ACHN (cell line): ENCODE measurements at places on chromosomes 1 and 21.

DNA sequence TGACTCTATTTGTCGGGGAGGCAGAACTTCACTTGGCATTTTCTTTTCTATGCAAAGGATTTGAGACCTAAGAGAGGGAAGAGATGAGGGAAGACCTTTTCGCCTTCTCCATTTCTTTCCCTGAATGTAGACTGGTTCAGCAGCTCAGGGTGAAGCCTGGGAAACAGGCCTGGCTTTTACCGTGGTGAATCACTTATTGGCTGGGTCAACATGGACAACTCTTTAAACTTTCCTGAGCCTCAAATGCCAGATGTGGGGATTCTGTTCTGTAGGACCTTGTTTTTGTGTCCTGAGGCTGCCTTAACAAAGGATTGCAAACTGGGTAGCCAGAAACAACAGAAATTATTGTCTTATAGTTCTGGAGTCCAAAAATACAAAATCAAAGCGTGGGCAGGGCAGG is 455.8 kb upstream of the VAMP3 start:
- no peak for DNase-seq

DNA sequence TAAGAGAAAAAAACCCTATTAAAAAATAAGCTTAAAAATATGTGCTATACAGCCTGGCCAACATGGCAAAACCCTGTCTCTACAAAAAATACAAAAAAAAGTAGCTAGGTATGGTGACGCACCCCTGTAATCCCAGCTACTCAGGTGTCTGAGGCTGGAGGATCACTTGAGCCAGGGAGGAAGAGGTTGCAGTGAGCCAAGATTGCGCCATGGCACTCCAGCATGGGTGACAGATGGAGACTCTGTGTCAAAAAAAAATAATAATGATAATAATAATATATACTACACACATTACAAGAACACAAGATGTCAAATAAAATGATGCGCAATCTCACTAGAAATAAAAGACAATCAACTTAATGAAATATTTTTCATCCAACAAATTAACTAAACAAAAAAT is 22.9 kb downstream of the NRDC start:
- DNase-seq: no peak

GRCh38 chr1:99560207-99561040 is 85.5 kb upstream of the PALMD start:
- no peak for DNase-seq

- no peak for DNase-seq
Measured at GRCh38 chr21:26199456-26199855, 28.9 kb upstream of the APP start.

GRCh38 chr1:61170328-61171238 is 88.2 kb downstream of the NFIA start:
- DNase-seq: peak; percentile 8

DNA sequence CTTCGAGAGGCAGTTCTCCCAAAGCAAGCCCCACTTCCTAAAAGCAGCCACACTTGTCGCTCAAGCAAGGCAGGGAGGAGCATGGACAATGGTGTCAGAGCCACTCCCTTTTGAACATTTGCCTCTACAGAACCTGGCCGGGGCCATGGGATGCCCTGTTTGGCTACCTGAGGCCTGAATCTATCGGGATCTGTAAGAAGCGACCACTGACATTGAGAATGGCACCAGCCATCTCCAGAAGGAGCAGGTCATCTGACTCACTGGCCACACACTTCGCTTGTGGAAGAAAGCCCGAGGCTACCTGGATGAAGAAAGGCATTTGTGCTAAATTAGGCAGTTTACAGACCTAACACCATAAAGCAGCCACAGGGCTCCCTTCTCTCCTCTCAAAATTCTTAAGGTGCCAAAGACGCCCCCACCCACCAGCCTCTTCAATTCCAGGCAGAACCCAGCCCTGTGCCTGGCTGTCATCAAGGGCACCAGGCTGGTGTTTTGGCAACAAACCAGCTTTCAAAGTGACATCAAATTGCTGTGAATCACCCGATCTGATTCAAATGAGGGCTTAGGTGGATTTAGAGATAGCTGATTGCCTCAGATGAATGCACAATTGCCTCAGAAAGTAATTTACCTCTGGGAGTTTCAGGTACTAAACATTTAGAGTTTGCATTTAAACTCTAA is 104.8 kb downstream of the ETS2 start:
- DNase-seq: no peak

GRCh38 chr1:43708002-43708410 is 670 bp downstream of the ST3GAL3 start:
- DNase-seq: peak; percentile 64

GRCh38 chr1:3063379-3064295 is 5.4 kb upstream of the PRDM16 start:
- DNase-seq: no peak

GRCh38 chr1:13702425-13703127 is 2.6 kb downstream of the PRDM2 start:
- DNase-seq: no peak

- DNase-seq: no peak
Measured at GRCh38 chr1:239872626-239873025, 219.1 kb upstream of the FMN2 start.

- no peak for DNase-seq
Measured at GRCh38 chr1:5840551-5841001, 151.6 kb downstream of the NPHP4 start.

DNA sequence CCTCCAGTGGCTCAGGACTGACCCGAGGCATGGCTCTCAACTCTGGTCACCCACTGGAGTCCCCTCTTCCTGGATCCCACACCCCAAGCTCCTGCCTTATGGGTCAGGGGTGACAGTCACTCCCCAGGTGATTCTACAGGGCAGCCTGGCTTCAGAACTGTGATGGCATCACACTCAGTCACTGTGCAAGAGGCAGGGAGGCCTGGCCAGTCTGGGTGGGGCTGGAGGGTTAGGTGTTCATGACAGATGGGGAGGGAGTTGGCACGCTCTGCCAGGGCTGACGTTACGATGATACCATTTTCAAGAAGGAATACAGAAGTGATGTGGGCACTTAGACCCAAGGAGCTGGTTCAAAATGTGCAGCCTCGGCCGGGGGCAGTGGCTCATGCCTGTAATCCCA is 25.2 kb upstream of the ABCG1 start:
- DNase-seq: no peak

GRCh38 chr1:113783254-113784103 is 24.2 kb upstream of the PHTF1 start:
- no peak for DNase-seq

GRCh38 chr1:21517161-21517589 is 8.0 kb downstream of the ALPL start:
- no peak for DNase-seq

DNA sequence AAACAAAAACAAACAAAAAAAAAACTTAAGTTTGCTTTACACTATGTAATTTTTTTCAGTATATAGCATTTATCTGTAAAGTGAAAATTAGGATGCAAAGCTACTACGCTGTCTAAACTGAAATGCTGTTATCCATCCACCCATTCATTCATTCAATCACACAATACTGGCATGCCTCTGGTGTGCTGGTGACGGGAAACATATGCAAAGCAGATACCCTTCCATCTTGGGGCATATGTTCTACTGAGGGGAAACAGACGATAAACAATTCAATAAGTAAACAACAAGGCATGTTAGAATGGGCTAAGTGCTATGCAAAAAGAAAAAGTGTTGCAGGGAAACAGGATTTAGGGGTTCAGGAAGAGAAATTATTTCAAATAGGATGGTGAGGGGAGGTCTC is 3.2 kb downstream of the CLSTN1 start:
- DNase-seq: no peak

DNA sequence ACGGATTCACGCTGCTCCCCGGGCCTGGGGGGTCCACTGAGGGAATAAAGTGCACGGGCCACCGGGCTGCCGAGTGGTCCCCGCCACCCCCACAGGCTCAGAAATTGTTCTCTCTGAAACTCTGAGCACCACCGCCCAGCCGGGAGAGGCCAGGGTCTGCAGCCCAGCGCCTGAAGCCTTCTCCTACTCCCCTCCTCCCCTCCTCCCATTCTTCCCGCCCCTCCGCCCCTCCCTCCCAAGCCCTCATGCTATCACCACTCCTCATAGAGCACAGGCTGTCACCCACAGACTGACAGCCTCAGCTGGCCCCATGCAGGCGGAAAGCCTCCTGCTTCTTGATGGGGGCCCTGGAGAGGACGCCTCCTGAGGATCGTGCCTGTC is 707 bp upstream of the GPR153 start:
- no peak for DNase-seq

- DNase-seq: peak; percentile 40
Measured at GRCh38 chr1:155002464-155003226, at the start of gene ZBTB7B. TSS of gene ZBTB7B (plus strand) at chr1:155002802. CDS start at chr1:155014661, 11,859 bp downstream.

DNA sequence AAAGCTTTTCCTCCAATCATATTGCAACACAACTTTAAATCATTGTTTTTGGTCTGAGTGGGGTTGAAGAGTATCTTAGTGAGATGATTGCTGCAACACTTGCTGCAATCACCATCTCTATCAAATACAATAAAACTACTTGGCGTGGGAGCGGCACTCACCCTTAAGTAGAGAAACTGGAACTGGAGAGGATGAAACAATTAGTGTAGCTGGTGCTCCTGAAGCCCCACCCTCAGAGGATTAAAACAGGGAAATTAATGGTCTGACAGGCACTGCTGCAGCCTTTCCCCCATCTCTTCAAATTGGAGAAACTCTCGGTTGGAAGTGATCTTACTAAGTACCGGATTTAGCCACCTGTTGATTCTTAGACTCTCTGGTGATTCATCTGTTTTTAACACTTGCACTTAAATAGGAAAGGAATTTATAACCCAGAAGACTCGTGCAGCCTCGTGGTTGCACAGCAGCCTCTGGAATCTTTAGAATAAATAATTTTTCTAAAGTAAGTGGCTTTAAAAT is 80.5 kb upstream of the KIF26B start:
- peak; percentile 8 for DNase-seq

DNA sequence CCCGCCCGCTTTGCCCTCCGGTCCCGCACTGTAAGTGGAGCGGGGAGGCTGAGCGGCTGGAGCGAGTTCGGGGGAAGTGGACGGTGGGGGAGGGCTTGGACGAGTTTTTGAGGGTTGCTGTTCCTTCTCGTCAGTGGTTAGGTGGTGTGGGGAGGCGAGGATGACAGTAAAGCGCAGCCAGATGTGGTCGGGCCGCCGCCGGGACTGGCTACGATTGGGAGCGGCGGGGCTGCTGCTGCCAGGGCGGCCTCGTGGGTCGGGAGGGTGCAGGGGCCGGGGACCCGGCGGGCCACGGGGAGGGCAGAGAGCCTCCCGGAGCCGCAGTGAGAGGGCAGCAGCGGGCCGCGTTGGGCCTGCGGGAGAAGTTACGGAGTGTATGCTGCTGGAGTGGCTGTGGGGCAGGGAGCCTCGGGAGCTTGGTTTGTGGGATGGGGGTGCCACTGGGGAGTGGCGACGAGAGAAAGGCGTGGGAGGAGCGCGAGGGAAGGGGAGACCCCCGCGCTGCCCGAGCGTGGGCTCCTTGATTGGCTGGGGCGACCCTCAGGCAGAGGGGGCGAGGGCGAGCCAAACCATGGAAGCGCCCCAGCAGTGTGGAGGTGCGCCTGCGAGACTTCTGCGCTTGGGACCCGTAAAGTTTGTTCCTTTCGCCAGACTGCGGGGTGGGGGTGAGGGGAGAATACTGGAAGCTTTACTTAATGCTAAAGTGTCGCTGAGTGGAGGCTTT is 2.1 kb downstream of the ADGRL2 start:
- DNase-seq: peak; percentile 62

GRCh38 chr1:216749232-216749631 is 26.0 kb upstream of the ESRRG start:
- no peak for DNase-seq

DNA sequence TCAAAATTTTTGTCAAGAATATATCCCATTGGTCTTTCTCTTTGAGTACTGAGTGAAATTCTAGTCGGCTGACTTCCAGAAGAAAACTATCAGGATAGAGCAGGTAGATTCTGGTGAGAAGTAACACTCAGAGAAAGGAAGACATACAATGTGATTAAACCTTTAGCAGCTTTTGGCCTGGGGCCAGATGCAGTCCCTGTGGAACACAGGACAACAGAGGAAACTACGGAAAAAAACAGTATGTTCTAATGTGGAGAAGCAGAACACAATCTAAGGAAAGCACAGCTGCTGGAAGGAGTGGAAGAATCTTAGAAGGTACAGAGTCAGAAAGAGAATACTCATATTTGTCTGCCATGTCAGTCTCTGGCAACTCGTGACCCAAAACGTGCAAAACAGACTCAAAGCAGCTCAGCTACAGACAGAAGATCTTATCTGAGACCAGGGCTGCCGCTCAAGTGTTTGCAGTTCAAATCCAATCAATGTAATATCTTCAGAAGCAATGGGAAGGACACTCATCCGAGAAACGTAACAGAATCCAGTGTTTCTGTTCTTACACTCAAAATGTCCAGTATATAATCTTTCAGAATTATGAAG is 283.8 kb downstream of the MRPL39 start:
- DNase-seq: no peak

- DNase-seq: no peak
Measured at GRCh38 chr1:83920320-83920719, 78.6 kb downstream of the TTLL7 start.

- no peak for DNase-seq
Measured at GRCh38 chr1:50246869-50247268, 138.1 kb downstream of the ELAVL4 start.

- no peak for DNase-seq
Measured at GRCh38 chr21:32549440-32549839, 35.9 kb downstream of the TCP10L start.

- DNase-seq: no peak
Measured at GRCh38 chr1:200445213-200445612, 35.4 kb upstream of the ZNF281 start.

GRCh38 chr1:96834986-96835385 is 113.4 kb downstream of the PTBP2 start:
- no peak for DNase-seq

GRCh38 chr1:85200463-85201339 is at the start of gene SYDE2:
TSS of gene SYDE2 (minus strand) at chr1:85201016. CDS start at chr1:85200996, 20 bp downstream.
- peak; percentile 82 for DNase-seq

GRCh38 chr1:1550591-1551432 is 10.4 kb upstream of the TMEM240 start:
- DNase-seq: peak; percentile 15

DNA sequence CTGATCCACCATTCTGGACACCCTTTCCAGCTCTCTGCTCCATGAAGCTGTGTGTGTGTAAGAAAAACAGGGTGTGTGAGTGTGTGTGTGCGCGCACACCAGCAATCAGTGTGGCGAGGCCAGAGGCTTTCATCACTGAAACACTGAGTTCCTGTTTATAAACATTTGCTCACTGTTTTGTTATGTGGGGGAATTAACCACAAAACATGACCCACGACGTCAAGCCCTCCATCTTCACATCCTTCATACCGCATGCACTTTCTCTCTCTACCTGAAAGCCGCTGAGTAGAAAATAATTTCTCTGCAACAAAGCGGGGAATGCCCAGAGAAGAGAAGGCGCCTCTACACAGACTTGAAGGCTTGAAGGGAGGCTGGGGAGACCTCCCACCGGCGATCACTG is 148.9 kb upstream of the IRF2BP2 start:
- no peak for DNase-seq

DNA sequence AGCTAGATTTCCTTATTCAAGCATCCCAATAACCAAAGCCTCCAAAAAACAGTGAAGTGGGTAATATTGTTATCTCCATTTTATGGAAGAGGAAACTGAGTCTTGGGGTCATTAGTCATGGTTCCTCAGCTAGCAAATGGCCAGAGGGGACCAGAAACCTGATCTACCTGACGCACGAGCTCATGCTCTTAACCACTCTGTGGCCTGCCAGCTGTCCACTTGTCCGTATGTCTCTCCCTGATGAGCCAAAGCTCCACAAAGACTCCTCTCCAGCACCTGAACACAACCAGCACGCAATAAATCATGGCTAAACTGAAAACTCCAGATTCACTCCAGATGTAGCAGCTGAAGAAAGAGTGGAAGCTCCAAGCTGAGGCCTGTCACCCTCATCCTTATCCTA is 5.8 kb downstream of the CAPN8 start:
- DNase-seq: no peak
